Renal cortical epithelial cell (primary cell): ENCODE measurements at places on chromosomes 2 and 18. TPM values are rescaled to one million over a fixed set of nuclear protein-coding genes. Genes with fewer than 3 reads are reported as not detected.

DNA sequence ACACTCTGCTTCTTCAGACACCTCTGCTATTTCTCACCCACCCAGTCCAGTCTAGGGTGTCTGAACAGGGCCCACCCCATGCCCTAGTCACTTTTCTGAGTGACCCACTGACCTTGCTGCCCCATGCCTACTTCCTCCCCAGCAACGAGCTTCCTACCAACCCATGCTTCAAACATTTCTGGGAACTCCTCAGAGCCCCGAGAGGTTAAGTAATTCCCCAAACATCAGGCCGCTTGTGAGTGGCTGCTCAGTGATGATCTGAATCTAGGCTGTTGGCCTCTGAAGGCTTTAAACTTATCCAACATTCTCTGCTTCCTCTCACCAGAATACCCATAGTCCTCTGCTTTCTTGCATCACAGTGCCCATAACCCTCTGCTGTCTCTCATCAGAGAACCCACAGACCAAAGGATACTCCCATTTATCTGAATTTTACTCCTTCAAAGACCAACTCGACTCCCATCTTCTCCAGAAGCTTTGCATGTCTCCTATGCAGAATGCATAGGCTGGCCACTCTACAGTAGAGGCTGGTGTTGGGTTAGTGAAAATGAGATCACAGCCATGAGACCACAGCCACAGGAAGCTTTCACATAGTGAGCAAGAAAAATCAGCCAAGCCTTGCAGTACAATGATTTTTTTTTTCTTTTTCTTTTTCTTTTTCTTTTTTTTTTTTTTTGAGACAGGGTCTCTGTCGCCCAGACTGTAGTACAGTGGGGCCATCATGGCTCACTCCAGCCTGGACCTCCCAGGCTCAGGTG is 309.5 kb upstream of the LYPD1 start:
- no peak for DNase-seq

DNA sequence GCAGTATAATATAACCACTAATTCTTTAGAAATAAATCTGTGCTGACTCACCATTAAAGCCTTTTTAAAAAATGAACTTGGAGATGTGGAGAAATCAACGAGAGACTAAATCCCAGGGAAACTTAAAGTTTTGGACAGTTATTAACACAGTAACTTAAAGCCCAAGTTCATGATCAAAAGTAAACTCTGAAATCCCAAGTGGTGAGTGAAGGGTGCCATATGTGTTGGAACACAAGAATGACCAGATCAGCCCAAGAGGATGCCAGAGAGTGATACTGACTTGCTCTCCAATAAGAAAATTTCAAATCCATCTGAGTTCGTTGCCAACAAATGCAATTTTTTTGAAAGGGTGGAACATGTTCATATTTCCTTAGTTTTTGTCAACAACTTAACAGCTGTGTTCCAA is 838.1 kb upstream of the ACVR2A start:
- no peak for DNase-seq

- no peak for DNase-seq
Observed at GRCh38 chr2:192969055-192969454, 774.3 kb upstream of the TMEFF2 start.

DNA sequence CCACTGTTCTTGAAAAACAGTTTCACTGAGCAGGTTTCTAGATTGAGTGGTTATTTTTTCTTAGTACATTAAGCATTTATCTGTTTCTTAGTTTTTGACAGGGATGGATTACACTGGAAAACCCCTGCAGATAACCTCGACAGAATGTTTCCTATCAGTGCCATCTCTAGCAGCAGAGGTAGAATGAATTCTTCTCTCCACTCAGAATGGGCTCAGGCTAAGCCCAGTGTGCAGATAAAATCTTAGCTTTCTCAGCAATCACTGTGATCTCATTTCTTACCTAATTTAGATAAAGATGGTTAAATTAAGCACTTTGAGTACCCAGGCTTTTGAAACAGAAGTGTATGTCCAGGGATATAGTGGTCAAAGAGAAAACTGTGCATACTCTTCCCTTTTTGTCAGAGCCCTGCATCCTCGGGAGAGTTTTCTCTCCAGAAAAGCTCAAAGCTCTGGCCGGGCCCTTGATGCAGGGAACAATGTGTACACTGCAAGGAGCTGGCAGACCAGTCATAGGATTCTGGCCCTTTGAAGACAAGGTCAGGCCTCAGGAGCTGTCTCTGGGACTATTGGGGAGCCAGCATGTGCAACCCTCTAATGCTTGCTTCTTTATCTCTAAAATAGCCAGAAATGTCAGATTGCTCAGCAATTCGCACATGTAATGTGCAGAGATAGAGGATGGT is 10.6 kb upstream of the AKAIN1 start:
- DNase-seq = no peak

- no peak for DNase-seq
Observed at GRCh38 chr2:137960223-137960622, 4.0 kb upstream of the HNMT start.

- DNase-seq = no peak
Observed at GRCh38 chr2:141707486-141707885, 423.3 kb downstream of the LRP1B start.

DNA sequence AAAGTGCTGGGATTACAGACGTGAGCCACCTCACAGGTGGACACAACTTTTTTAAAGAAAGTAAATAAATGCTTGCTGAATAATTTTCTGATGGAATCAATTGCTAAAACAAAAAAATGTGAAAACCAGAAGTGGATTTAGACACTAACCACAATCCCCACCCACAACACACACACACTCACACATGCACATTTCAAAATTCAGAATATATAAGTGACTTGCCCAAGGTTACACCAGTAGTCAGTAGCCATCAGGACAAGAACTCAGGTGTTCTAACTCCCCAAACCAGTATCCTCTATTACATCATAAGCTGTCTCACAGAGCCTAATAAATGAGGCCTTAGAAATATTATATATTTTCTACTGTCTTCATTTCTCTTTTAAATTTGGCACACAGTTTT is 1923.6 kb upstream of the PIK3C3 start:
- no peak for DNase-seq

GRCh38 chr2:181459621-181460021 is 2.4 kb downstream of the ITGA4 start:
- DNase-seq = no peak

DNA sequence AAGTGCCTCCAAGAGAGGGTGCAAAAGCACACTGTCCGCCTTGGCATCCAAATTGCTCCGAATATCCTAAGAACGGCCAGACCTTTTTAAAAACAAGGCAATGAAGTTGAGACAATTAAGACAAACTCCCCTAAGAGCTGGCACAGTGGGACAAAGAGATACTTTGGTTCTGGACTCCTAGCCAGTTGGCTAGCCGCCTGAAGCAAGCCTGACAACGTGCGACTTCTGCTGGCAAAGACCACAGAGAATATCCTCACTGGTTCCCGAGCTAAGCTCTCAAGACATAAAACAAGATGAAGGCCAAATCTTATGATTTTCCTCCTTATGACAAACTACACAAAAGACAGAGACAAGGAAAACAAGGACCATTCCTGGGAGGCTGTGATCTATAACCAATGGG is 32.7 kb downstream of the CHRNA1 start:
- no peak for DNase-seq

DNA sequence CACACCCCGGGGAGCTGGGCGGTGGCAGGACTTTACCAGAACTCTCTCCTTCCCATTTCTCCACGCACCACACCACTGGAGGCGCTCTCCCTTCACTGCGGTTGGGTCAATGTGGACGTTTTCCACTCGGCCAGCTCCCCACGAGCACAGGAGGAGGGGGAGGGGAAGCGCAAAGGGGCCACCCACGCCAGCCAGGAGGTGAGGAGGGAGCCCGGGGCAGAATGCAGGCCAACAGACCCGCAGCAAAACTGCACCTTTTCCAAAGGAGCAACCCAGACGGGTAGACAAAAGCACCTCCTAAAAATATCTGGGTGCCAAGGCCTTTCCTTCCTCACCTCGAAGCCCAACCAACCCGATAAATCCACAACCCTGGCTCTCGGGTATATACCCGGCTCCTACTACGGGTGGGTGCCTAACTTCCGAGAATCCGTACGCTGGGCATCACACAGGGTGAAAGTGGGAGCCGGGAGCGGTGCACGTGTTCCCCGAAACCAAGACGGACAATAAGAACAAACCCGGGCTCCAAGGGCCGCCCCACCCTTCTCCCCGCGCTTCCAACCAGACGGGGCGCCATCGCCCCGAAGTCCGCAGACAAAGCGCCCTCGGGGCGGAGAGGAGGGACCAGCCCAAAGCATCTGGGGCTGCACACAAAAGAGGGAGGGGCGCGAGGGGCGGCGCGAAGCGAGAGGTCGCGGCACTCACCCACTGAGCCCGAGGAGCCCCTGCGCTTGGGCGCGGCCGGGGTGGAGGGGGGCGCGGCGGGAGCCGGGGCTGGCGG is 1.0 kb downstream of the RTN4 start:
- peak; percentile 61 for DNase-seq

DNA sequence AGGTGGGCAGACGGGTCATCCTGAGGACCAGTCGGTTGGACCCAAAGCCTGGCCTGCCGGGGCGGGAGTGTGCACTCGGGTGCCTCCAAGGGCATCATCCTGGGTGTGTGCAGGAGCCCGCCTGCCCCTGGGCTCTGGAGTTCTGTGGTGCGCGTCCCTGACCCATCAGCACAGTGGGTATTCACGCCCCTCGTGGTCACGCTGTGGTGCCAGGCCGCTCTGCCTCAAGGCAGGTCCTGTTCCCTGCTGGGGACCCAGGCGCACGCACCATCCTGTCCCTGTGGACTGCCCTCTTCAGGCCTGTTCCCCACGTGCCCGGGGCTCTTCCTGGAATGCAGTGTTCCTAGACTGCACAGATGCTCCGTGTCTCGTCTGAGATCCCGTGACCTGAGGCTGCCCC is 14.3 kb upstream of the D2HGDH start:
- no peak for DNase-seq

DNA sequence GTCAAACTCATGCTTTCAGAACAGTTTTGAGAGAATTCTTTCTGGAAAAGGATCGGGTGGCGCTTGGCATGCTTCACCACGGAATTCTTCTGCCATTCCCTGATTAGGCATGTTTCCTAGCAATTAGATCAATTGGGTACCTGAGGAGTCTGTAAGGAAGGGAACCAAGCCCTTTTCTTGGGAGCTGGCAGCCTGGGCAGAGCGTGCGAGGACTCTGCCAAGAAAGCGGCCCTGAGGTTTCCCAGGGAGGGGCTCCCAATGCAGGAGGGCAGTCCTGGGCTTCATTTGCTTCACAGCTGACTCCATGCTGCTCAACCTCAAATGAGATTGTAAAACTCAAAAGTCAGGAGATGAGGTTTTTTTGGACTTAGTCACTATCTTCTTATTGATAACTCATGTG is 60.3 kb downstream of the MYCN start:
- no peak for DNase-seq

- DNase-seq = peak; percentile 54
Observed at GRCh38 chr18:56975276-56975675, 171.6 kb upstream of the BOD1L2 start.

DNA sequence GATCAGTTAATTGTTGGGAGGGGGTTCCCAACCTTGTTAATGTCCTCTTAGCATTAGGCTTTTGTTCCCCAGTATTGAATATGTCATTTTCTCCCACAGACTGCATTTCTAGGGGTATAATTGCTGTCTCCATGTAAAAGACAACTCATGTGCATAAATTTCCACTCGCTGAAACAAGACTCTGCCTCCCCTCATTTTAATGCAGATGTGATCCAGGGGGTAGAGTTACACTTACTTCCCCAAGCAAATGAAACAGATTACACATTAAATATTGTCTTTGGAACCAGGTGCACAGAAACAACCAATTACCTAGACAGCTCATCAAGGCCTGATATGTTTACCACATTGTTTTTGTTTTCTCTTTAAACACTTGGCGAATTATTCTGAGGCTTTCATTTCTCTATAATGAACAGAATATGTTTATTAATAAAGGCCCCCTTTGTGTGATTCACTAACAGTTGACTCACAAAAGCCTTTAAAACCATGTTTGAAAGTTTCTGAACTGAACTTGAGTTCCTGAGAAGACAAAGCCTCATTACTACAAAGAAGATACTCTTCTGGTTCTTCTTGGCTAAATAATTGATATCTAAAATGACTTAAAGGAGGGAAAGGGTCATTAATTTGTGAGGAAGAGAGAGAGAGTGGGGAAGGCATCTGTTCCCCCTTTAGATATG is 15.0 kb upstream of the ACVR1 start:
- no peak for DNase-seq

DNA sequence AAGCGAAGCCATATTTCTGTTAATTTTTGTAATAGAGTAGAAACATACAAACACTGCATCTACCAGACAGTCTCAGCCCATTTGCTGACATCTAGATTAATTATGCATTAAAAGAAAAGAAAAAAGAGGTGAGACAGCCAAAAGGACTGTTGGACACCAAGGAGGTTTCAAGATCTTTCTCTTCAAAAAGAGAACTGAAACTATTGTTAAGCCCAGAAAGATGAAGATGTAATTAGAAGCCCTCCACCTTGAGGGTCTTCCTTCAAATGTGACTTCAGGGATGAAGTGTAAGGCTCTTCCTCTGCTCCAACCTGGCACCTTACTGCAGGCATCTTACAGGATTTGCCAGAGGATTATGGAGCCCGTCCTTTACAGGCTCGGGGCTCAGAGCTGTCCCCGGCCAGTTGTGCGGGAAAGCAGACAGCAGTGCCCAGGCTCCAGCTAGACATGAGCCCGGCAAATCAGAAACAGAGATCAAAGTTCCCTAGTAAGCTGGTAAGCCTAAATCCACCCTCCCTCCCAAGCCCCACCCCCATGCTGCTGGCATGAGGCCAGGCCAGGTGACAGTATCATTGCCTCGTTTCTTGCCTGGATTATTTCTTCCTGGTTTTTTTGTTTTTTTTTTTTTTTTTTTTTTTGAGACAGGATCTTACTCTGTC is 38.9 kb downstream of the ADI1 start:
- DNase-seq = no peak

- DNase-seq = no peak
Observed at GRCh38 chr2:236776206-236776605, 206.6 kb downstream of the ACKR3 start.

DNA sequence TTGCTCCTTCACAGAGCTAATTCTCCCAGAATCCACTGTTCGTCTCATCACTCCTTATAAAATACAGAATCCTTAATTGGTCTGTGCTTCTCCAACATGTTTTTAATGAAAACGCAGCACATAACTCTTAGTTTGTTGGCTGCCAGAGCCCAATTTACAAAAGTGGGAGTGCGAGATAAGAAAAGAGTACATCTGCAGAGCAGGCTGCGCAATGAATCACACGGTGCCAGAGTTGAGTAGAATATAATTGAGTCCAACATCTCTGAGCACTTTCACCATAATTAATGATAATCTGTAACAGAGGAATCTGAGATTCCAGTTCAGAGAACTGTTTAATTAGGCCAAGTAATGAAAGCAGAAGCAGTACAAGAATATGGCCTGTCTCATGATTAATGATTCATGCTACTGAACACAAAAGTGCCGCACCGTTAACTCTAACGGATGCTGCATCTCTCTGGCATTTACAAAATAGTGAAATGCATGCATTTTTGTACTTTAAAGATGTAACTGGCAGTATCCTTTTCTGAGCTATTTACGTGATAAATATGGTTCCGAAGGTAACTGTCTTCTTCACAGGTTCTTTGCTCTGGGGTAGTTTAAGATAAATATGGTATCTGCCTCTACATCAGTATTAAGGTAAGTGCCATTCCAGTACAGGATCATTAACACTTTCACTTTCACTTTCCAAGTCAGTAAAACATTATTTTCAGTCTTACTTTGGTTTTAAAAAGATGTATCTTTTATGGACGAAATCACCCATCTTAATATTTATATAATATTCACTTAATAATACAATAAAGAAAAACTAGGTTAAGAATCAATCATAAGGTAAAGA is 785.6 kb downstream of the NR4A2 start:
- DNase-seq = peak; percentile 23

The CYP27C1 gene
- 1.5 and 1.7 TPM in 2 replicates for total RNA-seq

The FBXO41 gene
- total RNA-seq = 3.6 and 6.3 TPM in 2 replicates

The HOXD9 gene
- 2.4 and 15.7 TPM in 2 replicates for total RNA-seq

The BCL2 gene
- total RNA-seq = 6.3 and 30.2 TPM in 2 replicates

The AQP12A gene
- not detected in 2 replicates for total RNA-seq
